ENCODE measurements at places on chromosomes 13 and 19.
A peak's percentile ranks its signal among the peaks of the same experiment; 100 is the strongest.

GRCh38 chr13:94717916-94718315 lies 5.6 kb upstream of the SOX21 start:
- DNase-seq, result no peak

GRCh38 chr13:31043957-31044356 lies 111.5 kb downstream of the TEX26 start:
- DNase-seq, result no peak

DNA sequence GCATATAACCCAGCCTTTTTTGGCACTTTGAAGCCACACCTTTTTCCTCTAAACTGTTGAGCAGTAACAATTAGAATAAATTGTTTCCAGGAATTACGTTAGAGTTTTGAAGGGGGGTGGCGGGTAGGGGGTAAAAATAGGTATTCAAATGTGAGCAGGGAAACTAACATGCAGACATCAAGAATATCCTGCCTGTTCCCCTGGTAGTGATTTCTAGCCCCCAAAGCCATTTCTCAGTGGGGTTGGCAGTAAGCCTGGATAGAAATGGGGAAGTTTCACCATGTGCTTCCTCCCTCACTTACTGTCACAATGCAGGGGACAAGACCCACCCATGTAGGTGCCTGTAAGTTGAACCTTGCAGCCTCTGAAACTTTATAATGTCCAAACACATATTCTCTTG lies 3.8 kb downstream of the DOCK9 start:
- no peak for DNase-seq

- no peak for DNase-seq
Measured at GRCh38 chr19:17889609-17890214, 18.0 kb downstream of the SLC5A5 start.

DNA sequence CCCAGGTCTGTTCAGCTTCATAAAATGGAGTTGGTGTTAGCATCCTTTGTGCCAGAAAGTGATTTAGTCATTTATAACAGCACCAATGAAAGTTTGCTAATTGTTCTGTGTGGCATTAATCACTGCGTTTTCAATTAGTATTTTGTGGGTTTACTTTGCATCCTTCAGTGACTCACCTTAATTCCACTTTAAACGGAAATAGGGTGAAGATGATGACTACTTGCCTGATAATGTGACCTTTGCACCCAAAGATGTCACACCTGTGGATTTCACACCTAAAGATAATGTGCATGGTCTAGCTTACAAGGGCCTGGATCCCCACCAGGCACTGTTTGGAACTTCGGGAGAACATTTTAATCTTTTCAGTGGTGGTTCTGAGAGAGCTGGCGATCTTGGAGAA lies 15.0 kb downstream of the GPATCH1 start:
- DNase-seq, result no peak

DNA sequence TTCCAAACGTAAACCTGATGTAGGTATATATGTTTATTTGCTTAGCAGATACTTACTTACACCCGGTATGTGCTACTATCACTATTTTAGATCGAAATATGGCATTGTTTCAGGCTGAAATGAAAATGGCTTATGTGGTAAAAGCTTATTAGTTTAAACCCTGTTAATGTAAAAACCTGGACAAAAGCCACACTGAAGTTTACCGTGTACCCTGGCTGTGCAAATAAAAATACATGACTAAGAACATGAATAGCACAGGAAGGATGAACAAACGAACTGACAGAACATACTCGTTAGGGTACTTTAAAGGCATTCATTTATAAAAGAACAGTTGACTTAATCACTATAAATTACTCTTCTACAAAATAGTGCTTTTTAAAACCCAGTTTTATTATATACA lies 6.6 kb downstream of the CLDN10 start:
- no peak for DNase-seq

DNA sequence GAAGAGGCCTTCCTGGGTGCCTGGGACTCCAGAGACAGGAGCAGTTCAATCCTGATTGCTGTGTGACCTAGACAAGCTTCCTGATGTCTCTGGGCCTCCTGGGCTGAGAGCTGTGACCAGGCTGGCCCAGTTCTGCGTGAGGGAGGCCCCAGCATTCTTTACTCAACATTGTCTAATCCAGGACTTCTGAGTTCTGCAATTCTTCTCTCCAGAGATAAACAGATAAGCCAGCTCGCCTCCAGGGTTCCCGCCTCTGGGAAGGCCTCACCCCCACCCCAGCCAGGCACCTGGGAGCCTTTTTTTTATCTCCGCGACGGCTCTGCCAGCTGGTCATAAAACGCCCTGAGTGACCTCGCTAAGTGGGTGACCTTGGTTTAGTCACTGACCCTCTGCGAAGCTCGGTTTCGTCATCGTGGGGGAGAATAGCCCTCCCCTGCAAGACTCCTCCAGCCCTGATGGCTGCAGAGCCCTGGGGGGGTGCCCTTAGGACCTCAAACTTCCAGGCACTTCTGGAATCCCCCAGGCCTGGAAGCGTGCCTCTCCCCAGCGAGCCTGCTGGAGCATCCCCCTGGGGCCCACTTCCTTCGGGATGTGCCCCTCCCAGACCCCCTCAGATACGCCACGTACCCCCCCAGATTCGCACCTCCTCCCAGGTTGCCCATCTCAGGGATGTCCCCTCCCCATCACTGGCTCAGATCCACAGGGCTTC lies 1.9 kb downstream of the SULT2B1 start:
- no peak for DNase-seq

GRCh38 chr19:43148233-43148632 lies 38.1 kb downstream of the PSG5 start:
- DNase-seq, result no peak

DNA sequence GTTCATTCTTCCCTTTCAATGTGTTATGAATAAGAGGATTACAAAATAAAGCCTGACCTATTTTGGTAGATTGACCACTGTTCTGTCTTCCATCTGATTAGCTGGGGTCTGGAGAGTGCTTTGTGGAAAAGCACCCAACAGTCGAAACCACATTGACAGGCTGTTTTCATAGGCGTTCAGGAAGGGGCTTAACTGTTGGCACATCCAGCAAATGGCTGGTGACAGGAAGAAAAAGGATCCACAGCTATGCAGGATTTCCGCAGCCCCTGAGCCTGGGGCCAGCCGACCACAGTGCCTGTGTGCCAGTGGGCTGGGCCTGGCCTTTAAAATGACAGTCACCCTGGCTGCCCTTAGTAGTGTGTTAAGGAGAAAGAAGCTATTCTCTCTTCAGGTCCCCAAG lies 113.3 kb downstream of the SIPA1L3 start:
- DNase-seq, result no peak

DNA sequence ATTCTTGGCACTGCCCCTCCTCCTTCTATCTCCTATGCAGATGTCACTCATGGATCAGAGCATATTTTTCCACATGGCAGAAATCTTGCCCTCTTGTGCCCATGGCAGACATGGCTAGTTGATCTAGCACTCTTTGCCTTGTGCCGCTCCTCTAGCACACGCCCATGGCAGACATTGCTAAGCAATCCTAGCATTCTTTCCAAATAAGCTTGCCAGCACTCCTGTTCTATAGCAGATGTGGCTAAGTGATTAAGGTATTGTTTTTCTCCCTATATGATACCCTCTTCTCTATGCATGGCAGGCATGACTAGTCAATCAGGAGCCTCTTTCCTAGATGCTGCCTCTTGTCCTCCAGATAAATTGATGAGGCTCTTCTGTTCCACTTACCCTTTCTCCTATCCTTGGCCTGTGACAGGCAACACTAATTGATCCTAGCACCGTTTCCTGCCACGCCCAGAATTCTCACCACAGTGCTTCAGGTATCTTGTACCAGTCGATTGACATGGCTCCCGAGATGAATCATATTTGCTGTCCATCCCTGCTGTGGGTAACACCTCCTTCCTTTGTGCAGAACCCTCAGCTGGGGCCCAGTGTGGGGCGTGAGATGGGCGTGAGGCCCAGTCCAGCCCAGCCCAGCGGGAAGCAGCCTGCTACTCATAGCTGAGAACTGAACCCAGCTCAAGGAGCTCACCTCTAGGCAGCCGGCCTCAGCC lies 26.9 kb downstream of the TMED1 start:
- DNase-seq, result peak; percentile 31

DNA sequence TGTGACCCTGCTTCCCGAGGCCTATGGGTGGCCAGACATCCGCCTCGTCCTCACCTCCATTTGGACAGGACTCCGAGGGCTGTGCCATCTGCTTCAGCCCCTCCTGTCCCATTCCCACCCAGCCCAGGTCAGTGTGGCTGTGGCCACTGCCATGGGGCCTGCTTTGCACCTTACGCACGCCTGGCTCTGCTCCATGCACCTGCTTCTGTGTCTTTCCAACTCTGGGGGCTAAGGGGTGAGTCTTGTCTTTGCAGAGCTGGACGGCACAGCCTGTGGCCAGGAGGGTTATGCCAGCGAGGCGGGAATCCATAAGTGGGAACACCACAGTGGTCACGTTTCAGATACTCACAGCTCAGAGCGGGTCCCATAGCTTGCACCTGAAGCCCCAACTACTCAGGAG lies 5.2 kb upstream of the ZNF554 start:
- DNase-seq, result no peak

GRCh38 chr19:40578442-40578908 lies 1.8 kb downstream of the SHKBP1 start:
- no peak for DNase-seq

DNA sequence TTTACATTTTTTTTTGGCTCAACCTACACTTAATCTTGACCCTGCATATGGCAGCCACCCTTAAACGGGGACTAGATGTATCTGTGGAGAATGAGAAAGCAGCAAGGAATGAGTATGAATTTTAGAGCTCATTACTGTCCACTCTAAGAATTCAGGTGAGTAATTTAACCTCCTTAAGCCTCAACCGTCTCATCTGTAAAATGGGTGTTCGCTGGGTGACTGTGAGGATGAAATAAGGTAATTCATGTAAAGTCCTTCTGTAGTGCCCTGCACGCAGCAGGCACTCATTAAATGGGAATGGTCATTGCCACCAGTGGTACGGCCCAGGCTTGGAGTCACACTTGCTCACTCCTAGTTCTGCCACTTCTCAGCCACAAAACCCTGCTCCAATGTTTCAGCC lies 135.3 kb downstream of the CACNA1A start:
- no peak for DNase-seq

DNA sequence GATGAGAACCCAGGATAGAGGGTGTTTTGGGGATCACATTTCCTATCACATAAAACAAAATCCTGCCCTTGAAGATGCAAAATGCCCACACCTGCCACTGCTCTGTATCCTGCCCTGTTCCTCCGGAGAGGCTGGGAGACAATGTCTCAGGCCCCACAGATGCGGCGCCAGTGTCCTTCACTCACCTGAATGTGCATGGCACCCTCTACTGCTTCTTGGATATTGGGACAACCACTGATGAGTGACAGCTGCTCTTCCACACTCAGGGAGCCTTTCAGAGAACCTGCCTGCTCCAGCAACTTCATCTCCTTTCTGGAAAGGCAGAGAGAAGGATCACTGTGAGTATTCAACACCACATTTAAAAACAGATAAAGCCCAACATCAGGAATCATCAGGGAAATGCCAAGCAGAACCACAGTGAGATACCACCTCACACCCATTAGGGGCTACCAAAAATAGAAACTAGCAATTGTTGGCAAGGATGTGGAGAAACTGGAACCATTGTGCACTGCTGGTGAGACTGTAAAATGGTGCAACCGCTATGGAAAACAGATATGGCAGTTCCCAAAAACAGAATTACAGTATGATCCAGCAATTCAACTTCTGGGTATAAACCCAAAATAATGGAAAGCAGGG lies 36.4 kb downstream of the CRYL1 start:
- DNase-seq, result no peak

- peak; percentile 4 for DNase-seq
Measured at GRCh38 chr19:16661480-16662034, 618 bp downstream of the TMEM38A start.

DNA sequence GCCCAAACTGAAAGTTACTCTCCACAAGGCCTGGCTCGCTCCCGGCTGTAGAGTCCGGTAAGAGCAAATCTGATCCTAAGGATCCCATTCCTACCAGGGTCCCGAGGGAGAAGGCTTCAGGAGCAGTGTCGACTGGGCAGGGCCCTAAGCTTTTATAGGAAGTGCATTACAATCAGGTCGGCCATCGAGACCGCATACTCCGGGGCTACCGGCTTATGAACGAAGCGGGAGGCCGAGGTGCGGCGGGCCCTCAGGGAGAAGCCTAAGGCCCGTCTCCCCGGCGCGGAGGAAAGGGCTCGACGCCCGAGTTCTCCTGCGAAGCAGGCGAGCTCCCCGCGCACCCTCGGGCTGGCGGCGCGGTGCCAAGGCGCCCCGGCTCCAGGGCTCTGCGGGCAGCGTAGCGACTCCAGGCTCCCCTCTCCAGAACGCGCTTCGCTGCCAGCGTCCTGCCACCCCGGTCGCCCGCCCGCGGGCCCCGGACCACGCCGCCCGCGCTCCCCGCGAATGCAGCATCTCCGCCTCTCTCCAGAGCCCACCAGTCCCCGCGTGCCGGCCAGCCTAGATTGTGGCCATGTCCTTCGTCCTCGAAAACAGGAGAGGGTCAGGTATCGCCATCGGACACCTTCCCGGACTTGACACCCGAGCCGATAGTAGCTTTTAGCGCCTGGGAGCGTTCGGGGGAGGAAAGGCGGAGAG lies 1.4 kb downstream of the EFNB2 start:
- DNase-seq, result peak; percentile 9

GRCh38 chr19:27676334-27676733 lies 1536.6 kb downstream of the UQCRFS1 start:
- no peak for DNase-seq

GRCh38 chr19:5479958-5480357 lies 24.7 kb downstream of the ZNRF4 start:
- DNase-seq, result no peak

DNA sequence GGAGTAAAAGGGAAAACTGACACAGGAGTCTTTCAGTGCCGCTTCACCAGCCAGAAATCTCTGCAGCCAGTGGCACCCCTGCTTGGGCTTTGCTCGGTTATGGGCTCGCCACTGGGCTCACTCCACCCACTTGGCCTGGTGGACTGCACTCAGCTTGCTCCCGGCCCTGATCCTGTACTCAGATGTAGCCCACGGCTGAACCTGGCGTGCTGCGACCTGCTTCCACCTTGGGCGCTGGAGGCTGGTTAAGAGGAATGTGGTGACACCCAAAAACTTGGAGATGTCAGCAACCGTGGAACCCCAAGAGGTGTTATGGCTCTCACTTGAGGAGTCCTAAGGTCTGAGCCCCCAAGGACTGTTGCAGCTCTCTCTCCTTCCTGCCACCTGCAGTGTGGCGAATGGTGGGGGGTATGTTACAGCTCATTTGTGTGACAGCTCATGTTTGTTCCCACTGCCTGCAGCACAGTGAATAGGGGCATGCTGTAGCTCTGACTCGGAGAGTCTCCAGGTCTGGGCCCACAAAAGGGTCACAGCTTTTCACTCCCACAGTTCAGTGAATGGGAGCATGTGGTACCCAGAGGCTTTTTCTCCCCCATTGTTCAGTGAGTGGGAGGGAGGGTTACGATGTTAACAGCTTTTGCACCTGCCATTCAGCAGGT lies 1124.5 kb upstream of the ATXN8OS start:
- no peak for DNase-seq

- DNase-seq, result no peak
Measured at GRCh38 chr19:900043-900301, 6.7 kb downstream of the RNU6-9 start.

- DNase-seq, result no peak
Measured at GRCh38 chr13:97068151-97068550, 73.9 kb upstream of the OXGR1 start.

DNA sequence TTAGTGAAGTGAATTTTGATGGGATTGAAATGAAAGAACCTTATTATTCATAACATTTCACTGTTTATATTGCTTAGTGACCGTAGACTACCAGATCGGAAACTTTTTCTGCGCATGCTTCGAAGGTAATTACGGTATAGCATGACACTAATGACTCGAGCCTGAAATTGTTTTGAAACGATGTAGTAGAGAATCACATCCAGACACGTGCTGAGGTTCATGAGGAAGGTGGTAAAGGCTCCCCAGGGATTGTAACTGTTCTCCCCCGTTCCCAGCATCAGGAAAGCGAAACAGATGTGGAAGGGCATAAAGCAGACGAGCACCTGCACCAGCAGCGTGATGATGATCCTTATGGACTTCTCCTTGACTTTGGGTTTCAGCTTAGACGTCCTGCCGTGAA lies 3.3 kb downstream of the GPR18 start:
- DNase-seq, result no peak

Measured in central memory CD4-positive, alpha-beta T cell (primary cell).